Natural killer cell treated with Interleukin-12 subunit alpha and Interleukin-12 subunit beta and Interleukin-15 and Interleukin-18, amount 100 ng/mL, for 72 hours (primary cell): ENCODE measurements at places on chromosomes 3 and 15. TPM values are rescaled to one million over a fixed set of nuclear protein-coding genes. Genes with fewer than 3 reads are reported as not detected.
A peak's percentile ranks its signal among the peaks of the same experiment; 100 is the strongest.

DNA sequence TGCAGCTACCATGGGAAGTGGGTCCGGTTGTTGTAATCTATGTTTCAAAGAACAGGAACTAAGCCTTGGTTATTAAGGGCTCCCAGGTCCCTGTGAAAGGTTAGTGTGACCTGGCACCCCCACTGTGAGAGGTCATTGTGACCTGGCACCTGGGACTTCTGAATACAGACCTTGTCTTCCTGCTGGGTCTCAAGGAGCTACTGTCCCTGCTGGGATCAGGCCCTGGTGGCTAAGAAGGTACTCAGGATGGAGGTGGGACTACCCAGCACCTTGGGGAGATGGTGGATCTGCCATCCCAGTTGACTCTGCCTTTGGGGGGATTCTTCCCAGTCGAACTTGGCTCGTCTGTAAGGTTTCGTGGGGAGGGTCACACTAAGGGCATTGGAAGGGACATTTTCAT lies 10.3 kb upstream of the SLCO2A1 start:
- DNase-seq = no peak

DNA sequence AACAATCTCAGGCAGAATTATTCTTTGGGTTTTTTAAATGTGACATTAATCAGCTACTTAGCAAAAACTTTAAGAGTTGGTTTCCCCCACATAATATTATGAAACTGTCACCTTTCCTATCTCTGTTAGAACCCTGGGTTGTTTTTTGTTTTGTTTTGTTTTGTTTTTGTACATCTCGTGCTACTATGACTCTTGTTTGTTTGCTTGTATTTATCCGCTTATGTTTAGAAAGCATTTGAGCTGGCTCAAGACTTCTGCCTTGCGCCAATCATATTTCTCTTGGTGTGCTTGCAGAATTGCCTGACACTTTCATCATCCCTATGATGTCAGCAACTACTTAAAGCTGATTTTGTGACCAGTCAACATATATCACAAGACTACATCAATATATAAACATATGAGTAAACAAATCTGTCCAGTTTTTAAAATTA lies 116.9 kb downstream of the DCLK3 start:
- no peak for DNase-seq

DNA sequence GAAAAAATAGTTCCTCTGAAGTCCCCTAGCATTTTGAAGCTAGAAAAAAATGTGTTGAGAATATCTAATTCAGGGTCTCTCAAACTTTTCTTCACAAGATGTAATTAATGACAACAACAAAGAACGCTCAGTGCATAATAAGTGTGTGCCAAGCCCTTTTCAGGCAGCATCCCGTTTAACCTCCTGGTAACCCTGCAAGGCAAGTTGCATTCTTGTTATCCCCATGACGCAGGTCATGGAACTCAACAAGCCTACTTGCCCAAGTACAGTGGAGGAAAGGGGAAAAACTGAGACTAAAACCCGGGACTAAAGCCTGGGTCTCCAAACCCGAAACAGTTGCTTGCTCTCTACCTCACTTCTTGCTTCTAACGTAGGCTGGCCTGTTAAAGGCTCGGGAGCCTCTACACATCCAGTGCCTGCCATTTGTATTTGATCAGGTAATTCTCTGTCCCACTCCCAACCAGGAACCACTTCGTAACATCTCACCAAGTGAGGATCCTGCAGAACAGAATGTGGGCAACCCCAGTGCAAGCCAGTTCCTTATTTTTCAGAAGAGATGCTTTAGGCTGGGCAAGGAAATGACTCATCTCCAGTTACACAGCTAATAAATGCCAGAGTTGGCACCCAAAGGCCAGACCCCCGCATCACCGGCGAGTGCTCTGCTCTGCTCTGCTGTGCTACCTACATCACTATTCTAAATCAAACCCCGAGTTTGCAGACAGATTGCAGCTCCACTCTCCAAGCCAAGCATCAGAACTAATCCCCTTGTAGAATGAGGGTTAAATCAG lies 28.3 kb downstream of the LMCD1 start:
- no peak for DNase-seq

GRCh38 chr3:47163169-47164006 lies 525 bp downstream of the SETD2 start:
- peak; percentile 73 for DNase-seq

The PAQR5 gene
- total RNA-seq = not detected
